ENCODE measurements at places on chromosomes 11 and 22. TPM values are rescaled to one million over a fixed set of nuclear protein-coding genes. Genes with fewer than 3 reads are reported as not detected.
A peak's percentile ranks its signal among the peaks of the same experiment; 100 is the strongest.

DNA sequence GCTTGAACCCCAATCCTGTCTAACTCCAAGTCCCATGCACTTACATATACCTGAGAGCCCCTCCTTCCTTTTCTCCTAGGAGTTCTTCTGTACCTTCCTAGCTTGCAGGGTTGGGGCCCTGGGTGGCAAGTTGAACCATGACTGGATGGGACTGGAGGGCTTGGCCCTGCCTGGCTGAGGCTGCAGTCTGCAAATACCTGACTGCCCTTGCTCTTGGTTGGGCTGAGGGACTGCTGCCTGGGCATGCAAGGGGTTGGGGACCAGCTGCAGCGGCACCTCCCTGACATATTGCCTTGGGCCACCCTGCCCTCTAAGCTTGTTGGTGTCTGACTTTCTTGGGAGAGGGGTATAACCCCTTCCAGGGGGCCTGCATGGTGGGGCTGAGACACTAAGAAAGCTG is 9.8 kb upstream of the SLC39A13 start:
- no peak for DNase-seq

DNA sequence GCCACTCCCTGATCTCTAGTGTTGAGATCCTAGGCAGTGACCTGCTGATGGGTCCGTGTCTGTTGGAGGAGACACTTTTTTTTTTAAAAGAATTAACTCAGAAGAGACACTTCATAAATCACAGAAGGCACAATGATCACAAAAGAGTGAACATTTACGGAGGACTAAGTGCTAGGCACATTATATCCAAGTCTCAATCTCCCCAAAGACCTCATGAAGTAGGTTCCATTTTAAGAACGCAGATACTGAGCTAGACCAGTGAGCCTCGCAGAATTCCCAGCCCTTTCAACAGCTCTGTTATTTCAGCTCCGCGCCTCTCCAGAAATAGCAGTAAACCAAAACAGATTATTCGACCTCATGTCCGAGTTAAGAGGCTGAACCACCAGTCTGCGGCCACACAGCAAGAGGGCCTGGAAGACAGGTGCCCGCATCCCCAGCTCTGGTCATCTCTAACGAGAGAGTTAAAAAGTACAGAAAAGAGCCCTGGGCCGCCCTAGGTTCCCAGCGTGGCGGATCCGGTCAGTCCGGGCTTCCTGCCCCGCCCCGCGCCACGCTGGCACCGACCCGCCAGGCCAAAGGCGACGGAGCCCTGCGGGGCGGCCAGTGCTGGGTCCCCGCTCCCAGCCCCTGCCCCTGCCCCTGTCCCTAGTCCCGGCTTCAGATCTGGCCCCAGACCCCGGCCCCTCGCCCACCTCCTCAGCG is 612 bp downstream of the XBP1 start:
- DNase-seq: peak; percentile 83

- peak; percentile 82 for DNase-seq
Measured at GRCh38 chr11:72091292-72091691, 10.6 kb downstream of the LRRC51 start.

Gene LIPT2
- total RNA-seq: 27.2 TPM

DNA sequence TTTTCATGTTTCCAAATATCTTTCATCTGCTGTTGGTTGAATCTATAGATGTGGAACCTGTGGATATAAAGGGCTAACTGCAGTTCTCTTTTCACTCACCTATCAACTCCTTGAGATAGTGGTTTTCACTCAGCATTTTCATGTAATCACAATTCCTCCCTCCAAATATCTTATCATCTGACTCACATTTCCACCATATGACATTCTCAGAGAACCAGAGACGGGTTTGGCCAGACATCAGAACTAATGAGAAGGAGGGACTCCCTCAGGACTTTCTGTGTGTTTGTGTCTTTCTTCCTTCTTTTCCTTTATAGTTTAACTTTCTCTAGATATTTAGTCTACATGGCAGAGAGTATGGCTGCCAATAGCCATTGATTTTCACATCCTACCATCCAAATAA is 134.8 kb upstream of the DDI1 start:
- DNase-seq: no peak

- DNase-seq: no peak
Measured at GRCh38 chr11:576811-577610, 741 bp downstream of the PHRF1 start.

GRCh38 chr22:35863432-35863831 is 145.8 kb downstream of the APOL5 start:
- no peak for DNase-seq

DNA sequence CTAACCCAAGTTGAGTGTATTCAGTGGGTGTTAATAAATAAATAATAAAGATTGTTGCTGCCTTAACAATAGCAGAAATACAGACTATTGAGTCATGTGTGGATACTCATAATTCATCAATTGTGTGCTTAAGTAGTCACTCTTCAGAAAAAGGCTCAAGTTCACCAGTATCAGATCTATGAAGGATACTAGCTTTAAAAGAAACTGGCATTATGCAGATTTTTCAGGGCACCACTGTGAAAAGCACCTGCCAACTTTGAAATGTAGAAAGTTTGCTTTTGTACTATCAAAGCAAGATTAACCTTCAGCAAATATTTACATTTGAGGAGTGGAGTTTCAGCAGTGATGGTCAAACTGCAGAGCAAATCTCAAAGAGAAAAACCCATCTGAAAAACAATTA is 20.1 kb upstream of the SYTL2 start:
- peak; percentile 67 for DNase-seq

DNA sequence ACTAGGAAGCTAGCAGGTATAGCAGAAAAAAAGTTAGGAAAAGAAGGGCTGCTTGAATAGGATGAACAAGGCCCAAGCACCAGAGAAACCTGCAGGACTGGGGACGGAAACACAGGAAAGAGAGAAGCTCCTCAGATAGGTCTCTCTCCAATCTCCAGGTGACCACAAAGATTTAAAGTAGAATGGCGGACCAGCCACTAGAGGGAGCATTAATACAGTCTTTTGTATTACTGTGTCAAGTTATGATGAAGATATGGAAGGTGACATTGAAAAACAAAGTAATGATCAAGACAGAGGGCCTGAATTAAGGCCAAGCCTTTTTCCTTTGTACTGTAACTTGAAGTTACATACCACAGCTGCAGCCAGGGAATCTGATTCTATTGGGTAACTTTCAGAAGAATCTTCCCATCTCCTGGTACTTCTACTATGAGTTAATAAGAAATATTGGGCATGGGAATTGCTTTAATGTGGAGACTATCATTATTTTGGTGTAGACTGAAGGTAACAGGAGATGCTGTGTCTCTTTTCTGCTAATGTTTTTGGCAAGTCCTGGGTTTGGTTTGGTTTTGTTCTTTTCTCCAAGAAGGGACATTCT is 33.8 kb downstream of the OR2AG2 start:
- DNase-seq: peak; percentile 89

Gene BLID
- total RNA-seq: not detected

DNA sequence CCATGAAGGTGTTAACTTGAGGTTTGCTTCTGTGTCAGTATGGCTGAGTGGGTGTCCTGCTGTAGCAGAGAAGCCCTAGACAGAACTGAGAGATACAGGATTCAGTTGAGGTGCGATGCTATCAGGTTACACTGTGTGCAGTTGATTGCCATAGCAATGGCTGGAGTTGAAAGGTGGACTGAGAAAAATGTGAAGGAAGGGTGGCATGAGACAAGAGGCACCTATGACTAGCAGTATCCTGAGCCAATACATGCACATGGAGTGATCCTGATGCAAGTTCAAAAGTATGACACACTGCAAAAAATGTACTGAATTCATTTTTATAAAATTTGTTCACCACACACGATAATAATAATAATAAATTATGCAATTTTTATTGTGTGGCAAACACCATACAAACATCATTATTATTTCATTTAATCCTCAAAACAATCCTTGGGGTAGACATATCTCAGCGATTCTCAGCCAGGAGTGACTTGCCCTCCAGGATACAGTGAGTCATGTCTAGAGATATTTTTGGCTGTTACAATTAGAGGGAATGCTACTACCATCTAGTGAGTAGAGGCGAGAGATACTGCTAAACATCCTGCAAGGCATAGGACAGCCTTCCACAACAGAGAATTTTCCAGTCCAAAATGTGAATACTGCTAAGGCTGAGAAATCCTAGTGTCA is 3.9 kb upstream of the PIWIL4 start:
- DNase-seq: peak; percentile 44

DNA sequence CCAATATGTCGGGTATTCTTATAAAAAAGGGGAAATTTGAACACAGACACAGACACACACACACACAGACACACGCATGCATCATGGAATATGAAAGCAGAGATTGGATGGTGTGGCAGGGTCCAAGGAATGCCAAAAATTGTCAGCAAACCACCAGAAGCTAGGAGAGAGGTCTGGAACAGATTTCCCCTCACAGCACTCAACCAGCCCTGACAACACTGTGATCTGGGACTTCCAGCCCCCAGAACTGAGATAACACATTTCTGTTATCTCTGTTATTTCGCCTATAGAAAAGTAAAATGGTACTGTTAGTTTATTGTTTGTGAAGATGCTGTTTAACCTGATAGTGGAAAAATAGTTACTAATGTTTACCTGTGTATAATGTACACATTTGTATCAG is 145.4 kb upstream of the ZBED5 start:
- no peak for DNase-seq

DNA sequence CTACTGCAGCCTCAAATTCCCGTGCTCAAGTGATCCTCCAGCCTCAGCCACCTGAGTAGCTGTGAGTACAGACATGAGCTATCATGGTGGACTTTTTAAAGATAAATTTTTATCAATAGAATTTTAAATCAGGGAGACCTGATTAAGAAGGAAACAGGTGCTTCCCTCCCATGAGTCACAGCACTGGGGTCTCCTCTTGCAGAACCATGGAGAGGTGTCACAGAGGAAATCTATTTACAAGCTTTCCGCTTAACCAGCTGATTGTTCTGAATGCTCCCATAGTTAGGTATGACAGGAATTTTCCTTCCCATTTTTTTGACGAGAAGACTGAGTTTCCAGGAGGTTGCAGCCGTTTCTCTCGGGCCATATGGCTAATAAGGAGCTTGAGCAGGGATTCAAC is 516.1 kb downstream of the MIAT start:
- no peak for DNase-seq

GRCh38 chr22:40525250-40525884 is 111.2 kb downstream of the MRTFA start:
- DNase-seq: peak; percentile 21

Gene SPTBN2
- total RNA-seq: 30.9 TPM
